ENCODE measurements at places on chromosomes 1 and 21.

DNA sequence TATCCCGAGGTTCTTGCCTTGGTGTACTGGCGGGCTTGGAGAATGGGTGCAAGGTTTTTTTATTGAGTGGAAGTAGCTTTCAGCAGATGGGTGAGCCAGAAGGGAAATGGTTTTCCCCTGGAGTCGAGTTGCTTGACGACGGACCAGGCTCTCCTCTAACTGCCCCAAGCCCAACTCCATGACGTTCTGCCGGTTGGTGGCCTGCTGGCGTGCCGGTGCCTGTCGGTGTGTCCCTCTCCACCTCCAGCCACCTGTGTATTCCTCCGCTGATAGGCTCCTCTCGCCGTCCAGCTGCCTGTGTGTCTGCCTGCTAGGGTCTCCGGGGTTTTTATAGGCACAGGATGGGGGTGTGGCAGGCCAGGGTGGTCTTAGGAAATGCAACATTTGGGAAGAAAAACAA, 34.3 kb upstream of the PTGFRN start:
- DNase-seq, result no peak

DNA sequence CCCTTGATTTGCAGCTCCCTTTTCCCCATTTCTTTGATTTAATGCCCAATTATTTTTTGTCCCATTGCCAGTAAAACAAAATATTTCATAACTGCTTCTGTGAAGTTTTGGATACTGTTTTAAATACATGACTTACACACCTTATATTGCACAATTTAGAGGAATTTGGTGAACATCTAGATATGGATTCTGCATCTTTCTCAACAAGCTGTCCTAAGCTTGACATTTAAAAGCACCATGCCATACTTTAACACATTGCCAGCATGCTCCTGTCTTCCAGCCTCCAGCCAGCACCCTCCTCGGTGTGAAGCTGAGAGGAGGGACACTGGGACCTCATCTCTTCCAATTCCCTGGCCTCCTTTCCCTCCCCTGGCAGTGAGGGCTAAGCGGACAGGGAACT, 167.6 kb downstream of the SEC16B start:
- DNase-seq, result no peak

GRCh38 chr1:100037927-100038659, 68.3 kb downstream of the SLC35A3 start:
- peak; percentile 93 for DNase-seq

DNA sequence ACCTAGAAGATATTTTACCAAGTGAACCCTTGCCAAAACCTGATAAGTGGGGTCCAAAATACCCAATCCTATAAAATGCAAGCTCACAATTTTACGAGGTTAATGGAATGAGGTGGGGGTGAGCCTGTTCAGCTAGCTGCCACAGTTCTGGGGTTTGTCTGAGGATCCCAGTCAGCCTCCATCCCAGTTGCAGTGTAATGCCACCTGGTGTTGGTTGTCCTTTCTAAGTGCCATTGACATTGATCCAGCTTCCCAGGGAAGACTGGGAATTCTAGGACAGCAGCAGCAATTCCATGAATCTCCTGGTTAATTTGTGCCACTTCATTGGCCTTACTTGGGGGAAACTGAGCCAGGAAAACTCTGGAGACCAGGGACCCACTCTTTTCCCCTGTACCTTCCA, 298.3 kb downstream of the RWDD3 start:
- no peak for DNase-seq

DNA sequence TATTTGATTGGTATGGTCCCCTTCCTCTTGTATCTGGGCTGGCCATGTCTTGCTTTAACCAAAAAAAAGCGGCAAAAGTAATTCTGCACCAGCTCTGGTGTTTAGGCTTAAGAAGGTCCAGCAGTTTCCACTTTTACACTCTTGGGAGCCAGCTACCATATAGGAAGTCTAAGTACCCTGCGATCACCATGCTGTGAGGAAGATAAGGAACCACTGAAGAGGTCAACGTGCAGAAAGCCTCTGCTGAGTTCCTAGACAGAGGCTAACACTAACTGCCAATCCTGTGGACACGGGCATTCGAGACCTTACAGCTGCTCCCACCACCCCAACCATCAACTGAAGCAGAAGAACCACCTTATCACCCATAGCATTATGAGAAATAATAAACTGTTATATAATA, 331.4 kb downstream of the VAV3 start:
- DNase-seq, result no peak

DNA sequence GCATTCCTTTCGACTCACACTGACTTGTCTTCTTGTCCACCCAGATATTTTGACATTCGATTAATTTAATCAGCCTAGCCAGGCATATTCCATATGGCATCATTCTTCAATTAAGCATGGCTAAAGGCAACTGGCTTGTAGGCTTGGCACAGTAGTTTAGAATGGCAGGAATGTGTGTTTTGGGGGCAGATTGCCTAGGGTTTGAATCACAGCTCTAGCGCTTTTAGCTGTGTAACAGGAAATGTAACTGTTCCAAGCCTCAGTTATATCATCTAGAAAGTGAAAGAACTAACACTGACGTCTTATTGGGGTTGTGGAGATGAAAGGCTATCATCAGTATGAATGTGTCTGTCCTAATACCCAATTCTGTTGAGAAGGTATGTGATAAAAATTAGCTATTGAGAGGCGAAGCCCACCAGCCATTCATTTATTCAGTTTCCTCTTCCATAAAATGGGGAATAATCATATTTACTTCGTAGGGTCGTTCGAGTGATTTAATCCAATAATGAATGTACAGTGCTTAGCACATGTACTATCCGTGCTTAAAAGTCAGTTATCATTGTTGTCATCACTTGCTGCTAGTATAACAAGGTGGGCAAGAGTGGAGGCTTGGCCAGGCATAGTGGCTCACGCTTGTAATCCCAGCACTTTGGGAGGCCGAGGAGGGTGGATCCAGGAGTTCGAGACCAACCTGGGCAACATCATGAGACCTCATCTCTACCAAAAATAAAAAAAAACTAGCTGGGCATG, 41.6 kb upstream of the GRHL3 start:
- DNase-seq, result no peak

DNA sequence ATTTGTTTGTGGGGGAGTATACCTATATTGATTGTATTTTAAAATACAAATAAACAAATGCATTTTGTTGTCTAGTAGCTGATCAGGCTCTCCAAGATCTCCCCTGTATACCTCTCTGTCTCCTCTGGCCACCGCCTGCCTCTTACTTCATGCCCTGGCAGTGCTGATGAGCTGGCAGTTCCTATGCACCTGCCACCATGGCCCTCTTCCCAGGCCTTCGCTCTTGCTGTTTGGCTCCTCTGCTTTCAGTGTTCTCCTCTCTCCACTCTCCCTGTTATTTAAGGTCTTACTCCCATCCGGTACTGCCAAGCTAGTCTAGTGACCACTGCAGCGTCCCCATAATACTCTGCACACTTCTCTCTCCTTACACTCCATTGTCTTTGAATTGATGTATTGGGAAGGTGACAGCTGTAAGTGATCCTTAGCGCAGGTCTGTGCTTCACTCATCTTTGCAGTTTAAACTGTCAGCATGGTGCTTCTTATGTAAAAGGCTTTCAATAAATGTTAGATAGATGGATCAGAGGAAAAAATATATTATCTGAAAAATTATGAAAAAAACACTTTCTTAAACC, 88.1 kb upstream of the ATP1A1 start:
- DNase-seq, result no peak

DNA sequence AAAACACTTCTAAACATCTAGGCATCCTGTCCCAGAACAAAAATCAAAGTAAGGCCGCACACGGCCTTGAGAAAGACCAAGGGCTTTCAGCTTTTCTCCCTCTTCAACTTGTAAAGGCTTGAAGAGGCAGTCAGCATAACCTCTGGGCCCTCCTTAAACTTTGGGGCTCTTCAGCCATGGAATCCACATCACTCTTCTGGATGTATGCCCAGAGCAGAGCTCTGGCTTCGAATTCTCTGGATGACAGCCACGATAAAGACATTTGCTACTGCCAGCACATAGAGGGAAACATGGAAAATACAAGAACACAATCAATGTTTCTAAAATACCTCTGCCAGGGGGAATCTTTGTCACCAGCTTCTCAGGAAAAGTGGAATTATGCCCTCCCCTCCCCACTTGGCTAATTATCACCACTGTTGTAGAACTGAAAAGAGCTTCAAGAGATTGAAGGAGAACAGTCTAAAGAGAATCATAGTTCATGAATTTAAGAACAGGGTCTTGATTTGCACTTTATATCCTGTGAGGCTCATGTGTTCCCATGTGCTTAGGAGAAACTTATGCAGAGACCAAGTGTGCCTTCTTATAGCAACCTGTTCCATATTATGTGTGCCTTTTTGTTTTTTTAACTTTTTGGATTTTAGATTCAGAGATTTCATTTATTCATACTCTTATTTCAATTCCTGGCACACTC, 39.0 kb upstream of the DPT start:
- DNase-seq, result no peak

DNA sequence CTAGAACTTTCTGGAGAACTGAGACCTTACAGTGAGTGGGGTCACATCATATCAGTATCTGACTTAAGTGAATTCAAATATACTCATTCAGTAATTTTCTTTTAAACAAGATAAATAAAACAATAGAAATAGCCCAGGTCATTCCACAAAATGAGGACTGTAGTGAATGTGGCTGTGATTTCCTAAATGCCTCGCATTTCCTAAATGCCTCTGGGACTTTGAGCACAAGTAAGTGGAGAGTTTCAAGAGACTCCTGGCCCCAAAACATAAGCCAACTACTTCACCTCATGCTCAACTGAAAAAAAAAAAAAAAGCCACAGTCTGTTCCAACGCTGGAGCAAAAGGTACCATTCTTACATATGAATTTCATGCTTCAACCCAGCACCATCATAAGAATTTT, 81.5 kb downstream of the ZNF281 start:
- DNase-seq, result no peak

GRCh38 chr1:3625151-3625907, 514 bp downstream of the TPRG1L start:
- DNase-seq, result no peak

- DNase-seq, result no peak
Measured at GRCh38 chr1:171585715-171586114, 36.3 kb upstream of the MYOCOS start.

DNA sequence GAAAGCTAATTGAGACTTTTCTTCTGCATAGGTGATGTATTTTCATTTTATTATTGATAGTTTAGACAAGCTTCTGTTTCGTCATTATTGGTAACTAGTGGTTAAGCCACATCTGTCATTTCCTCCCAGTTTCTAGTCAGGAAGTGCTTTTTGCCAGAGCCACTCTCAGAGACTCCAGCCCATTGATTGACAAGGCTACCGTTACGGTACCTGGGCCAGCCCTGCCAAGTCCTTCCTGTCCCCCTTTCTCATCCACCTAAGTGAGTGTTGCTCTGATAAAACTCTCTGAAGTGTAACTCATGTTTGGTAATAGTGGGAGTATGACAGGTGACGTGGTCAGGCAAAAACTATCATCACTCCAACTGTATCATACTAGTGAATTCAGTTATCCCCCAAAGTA, 29.6 kb upstream of the AGL start:
- no peak for DNase-seq

GRCh38 chr1:4050998-4051397, 150.9 kb upstream of the C1orf174 start:
- DNase-seq, result no peak

DNA sequence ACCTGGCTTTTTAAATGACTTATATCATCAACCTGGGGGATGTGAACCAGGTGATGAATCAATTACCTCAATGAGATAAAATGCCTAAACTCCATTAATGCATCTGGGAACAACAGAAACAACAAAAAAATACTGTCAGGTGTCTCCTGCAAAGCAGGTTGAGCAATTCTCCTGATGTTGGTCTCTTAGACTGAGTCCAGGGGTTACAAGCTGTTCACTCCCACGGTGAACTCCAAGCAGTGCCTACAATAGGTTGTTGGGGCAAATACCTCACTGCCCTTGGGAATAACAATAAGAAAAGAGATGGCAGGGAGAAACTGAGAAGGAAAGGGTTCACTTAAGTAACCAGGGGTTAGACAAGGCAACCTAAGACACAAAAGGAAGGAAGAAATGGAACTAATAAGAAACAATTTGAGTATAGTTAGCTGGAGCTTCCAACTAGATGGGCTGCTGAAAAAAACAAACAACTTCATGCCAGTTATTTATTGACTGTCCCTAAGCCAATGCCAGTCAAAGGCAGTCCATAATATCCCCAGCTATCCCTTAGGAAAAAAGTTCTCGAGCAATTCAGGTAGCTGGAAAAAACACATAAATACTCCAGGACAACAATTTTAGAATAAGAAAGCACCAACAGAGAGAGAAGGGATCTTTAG, 97.6 kb upstream of the MAGI3 start:
- no peak for DNase-seq

- no peak for DNase-seq
Measured at GRCh38 chr1:4978660-4979390, 324.4 kb downstream of the AJAP1 start.

GRCh38 chr1:6969762-6970161, 184.5 kb downstream of the CAMTA1 start:
- DNase-seq, result no peak

DNA sequence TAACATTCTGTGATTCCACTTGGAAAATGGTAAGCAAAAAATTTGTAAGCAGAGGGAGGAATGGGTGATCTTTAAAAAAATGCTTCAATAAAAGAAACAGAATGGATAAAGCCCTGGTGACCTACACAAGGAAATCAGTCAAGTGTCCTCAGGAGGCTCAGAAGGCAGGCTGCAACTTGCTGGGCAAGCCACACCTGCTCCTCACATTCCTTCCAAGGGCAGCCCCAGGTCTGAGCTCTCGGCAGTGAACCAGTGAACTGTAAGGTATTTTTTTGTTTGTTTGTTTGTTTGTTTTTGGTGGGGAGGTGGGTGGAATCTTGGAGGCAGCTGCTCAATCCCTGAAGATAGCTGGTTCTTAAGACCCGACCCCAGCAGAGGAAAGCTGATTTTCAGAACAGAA, 4.4 kb downstream of the TACSTD2 start:
- no peak for DNase-seq

DNA sequence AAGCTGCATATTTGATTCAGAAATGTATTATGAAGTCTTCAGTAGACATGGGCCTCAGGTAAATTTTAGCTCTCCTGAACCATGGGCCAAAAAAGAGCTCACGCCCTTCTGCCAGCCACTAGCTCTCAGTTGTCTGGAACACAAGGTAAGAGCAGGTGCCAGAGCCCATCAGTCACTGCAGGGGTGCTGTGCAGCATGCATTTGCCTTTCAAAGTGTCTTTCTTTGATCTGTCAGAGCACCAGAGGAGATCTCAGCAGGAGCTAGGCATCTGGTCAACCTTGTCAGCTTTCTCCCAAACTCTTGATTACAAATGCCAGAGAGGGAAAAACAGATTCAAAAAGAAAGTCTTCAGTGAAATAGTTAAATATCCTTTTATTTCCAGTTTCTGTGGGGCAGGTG, 332.3 kb downstream of the COL11A1 start:
- DNase-seq, result no peak

Measured in germinal center (tissue), 1 donor.